ENCODE measurements at places on chromosomes 3 and 15.

DNA sequence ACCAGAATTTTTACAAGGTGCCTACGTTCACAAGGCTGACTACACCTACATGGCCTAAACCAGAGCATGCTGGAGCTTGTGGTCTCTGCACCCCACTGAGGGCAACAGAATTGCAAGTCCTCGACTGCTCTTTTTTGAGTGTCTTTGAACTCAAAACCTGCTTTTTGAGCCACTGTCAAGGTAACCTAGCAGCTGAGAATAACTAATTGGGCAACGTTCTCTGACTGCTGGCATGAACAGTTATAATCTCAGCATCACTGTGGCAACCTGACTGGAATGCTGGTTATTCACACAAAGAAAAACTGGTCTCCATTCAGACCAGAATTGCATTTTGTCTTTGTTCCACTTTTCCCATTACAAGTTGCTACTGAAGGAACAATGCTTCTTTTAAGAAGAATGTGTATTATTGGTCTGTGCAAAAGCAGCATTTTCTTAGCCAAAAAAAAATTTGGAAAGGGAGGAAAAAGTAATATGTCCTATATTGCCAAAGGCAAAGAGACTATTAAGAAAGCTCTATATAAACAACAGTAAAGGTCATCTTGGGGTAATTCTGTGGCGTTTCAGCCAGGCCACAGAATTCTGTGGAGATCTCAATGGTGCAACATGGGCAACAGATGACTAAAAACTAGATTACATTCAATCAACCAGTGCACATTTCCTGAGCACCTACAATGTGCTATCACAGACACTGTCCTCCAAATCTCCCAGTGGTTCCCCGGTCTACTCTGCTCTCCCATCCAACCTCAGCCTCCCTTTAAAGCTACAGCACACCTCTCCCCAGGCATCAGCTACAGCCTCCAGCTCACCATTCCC, 76.8 kb downstream of the TNIK start:
- no peak for DNase-seq

DNA sequence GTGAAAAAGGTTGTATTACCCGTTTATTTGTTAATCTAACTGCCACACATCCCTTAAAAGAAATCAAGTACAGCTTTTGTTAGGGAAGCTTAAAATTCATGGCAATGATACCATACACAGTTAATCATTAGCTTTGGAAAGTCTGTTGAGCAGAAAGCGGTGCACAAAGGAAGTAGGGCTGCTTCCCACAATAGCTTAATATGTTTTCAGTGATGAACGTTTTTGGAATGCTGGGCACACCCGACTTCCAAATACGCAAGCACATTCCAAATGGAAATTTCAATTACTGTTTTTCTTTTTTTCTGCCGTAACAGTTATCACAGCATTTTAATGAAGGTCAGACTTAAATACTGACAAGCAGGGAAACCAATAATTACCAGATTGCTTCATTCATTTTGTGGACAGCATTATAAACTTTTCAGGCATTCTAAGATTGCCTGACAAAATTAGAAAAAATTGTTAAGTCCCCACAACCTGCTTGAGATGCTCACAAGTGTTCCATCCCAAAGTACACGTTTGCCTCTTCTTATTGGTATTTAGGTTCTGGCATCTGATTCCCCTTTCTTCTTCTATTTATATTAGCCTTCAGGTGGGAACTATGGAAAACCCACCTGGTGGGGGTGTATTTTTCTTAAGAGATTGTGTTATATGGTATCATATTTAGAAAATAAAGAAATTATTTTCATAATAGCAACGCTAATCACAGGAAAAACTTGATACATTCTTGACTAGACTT, 1.1 kb upstream of the ECT2 start:
- peak; percentile 13 for DNase-seq

DNA sequence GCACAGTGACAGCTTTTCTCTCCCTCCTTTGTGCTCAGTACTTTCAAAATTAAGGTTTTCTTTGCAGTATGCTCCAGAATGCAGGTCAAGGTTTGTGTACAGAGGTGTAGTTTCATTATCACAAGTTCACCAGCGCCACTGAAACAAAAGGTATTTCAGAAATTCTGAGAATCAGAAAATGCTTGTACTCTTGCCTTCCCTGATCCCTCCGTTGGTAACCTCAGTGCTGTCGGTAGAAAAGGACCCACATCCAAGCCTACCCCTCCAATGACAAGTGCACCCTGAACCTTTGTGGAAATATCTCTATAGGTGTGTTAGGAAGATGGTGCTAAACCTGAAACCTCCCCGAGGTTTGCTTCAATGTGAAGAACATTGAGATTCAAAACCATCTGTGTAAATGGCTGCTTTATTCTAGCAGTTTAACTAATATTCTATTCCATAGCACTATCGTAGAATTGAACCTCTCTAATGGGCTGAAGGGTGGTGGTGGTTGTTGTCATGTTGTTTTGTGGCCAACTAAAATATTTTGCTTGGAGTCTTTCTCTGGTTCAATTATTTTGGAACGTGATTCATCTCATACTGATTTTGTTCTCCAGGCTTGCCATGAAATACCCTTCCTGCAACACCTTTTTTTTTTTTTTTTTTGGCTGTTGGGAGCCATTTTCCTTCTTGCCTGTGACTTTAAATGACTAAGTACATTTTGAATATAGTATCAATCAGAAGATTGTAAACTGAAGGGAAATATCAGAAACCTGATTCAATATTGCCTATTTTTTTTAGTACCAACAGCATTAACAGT, 20.7 kb downstream of the ZBTB38 start:
- no peak for DNase-seq

DNA sequence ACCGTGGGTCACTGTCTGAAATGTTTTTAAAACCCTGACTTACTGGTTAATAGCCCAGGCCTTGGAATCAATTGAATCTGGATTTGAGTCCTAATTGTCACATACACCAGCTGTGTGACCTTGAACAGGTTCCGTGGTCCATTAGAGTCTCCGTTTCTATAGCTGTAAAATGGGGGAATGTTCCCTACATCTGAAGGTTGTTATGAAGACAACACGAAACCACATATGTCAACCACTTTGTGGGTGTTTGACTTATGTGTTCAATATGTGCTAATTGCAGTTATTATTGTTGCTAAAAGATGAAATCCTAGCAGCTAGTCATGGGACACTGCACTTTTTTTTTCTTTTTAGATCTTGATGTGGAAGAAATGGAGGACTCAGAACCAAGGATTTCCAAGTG, 35.3 kb downstream of the ZBTB38 start:
- DNase-seq: no peak

- DNase-seq: no peak
Measured at GRCh38 chr15:91257746-91258414, 157.8 kb downstream of the SV2B start.

GRCh38 chr15:38588672-38589071, 24.1 kb upstream of the RASGRP1 start:
- no peak for DNase-seq

GRCh38 chr15:32944431-32944830, 226.6 kb downstream of the GREM1 start:
- DNase-seq: no peak

GRCh38 chr15:69337138-69337537, 38.4 kb downstream of the PAQR5 start:
- no peak for DNase-seq

DNA sequence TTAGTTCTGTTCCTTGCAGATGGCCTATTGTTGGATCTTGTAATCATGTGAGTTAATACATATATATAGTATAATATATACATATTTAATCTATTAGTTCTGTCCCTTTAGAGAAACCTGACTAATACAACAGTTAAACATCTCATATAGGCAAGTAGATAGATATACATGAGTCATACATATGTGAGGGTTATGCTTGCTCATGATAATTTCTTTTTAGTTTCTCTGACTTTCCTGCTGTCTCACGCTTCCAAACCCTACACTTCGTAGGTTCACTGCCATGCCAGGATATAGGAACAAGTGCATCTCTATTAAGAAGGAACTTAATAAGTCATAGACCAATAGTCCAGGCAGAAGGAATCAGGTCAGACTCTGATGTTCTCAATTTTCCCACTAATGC, 16.8 kb upstream of the CLDN16 start:
- DNase-seq: no peak

- DNase-seq: no peak
Measured at GRCh38 chr3:2931265-2931664, 178.9 kb downstream of the IL5RA start.

DNA sequence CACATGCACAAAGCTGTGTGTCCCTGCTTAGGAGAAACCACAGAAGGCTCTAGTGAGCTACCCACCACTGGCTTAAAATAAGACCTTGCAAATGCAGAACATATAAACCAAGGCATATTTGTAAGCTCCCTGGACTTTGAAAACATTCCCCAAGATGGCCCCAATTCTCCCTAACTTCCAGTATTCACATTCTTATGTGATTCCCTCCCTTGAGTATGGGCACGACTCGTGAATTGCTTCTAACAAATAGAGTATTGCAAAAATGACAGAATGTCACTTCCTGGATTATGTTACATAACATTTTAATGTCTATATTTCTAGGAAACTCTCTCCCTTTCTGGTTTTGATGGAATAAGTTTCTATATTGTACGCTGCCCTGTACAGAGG, 131.8 kb upstream of the MCTP2 start:
- no peak for DNase-seq

- no peak for DNase-seq
Measured at GRCh38 chr3:65210026-65210814, 522.4 kb upstream of the ADAMTS9 start.

GRCh38 chr15:34147371-34148140, 45.7 kb downstream of the PGBD4 start:
- DNase-seq: no peak

- no peak for DNase-seq
Measured at GRCh38 chr3:47433796-47434195, 41.9 kb downstream of the SCAP start.

GRCh38 chr15:48282216-48282615, 49.0 kb upstream of the DUT start:
- DNase-seq: no peak

- no peak for DNase-seq
Measured at GRCh38 chr3:48464713-48465221, 18.2 kb downstream of the ATRIP start.
